CD4-positive, alpha-beta T cell treated with Interferon alpha-2 for 1 hour (primary cell): ENCODE measurements at places on chromosomes 5 and 9.

DNA sequence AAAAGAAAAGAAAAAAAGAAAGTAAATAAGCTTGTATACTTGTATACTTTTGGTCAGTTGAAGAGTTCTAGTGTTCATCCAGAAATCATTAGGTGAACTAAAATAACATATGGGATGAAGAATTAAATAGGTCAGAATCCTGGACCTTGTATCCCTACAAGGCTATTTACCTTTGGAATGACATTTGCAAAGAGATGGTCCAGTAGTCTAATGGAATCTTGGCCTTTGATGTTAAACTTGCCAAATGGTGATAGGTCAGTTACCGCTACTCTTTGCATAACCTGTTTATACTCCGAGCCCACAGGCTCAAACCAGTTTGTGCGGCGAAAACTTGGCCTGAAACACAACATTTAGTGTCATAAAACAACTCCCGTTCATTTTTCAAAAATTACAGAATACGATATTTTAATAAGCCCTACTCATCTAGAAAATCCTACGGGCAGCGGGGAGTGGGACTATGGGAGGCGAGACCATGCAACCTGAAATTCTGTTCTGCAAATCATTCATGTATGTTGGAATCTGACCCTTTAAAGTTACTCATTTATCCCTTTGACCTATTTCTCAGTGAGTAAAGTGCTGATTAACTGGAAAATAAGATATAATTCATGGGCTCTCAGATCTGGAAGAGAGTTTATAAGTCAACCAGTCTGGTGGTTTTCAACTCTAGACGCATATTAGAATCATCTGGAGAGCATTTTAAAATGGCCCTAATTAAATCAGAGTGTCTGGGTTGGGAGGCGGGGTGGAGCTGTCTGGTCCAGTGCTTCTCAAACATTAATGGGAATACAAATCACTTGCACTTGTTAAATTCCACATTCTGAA, 38.6 kb downstream of the DMGDH start:
- DNase-seq = no peak

- DNase-seq = no peak
Measured at GRCh38 chr9:106683454-106683853, 179.5 kb upstream of the ZNF462 start.

GRCh38 chr9:39587844-39588499, 232.5 kb downstream of the SPATA31A1 start:
- no peak for DNase-seq

- no peak for DNase-seq
Measured at GRCh38 chr5:88813244-88813643, 69.7 kb downstream of the MEF2C start.

- no peak for DNase-seq
Measured at GRCh38 chr9:35842795-35843194, 13.8 kb downstream of the TMEM8B start.

DNA sequence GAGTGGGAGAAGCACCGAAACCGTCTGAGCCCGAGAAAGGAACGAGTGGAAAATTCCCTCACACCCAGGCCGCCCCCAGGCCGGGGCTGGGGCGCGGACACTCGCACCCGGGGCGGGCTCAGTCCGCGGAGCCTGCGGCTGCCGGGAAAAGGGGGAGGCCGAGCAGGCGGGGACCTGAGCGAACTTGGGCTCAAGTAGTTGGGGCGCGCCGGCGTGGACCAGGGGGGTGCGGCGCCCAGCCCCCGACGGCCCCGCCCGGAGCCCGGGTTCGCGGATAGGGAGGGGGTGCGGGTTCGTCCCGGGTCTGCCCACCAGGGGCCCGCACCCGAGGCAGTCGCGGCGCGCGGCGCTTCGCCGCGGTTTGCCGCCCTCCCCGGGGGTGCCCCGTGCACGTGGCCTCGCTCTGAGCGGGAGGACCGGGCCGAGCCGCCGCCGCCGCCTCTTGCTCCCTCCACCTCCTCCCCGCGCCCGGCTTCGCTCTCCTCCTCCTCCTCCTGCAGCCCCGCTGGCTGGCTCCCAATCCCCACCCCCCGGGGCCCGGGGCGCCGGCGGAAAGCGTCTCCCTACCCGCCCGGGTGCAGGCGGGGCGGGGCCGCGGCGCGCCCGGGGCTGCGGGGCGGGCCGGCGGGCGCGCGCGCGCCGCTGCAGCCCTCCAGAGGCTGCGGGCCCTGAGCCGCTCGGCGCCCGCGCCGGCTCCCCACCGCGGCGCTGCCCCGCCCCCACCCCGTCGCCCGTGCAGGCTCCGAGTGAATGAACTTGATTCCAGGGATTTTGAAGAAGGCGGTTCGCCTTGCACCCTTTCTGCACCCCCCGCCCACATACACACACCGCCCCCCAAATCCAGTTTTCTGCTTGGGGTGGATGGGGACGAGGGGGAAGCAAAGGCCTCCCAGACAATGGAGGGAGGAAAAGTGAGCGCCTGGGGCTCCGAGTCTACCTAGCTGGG, 1.3 kb upstream of the NFIB start:
- DNase-seq = no peak

DNA sequence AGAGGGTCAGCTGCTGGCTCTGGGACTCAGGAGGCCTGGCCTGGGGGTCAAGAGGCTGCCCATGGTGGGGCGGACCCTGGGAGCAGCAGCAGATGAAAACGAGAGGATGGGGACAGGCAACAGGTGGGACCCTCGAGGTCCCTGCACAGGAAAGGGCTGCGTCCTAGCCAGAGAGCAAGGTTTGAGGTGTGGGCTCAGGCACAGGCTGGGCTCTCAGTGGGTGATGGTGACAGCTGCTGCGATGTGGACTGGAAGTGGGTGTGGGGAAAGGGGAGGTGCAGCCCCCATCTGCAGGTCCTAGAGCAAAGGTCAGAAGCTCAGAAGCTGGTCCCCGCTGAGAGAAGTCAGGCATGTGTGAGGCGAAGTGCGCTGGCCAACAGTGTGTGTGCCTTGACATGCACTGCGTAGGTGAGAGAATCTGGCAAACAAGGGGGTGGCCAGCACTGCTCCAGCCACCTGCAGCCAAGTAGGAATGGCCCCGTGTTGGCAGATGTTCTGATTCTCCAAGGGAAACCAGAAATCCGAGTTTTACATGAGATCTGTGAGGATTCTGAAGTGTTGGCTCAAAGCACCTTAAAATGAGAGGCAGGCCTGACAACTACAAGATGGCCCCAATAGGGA, 85.7 kb downstream of the COL23A1 start:
- no peak for DNase-seq

- peak; percentile 14 for DNase-seq
Measured at GRCh38 chr9:124286292-124286931, 28.7 kb downstream of the NEK6 start.

- DNase-seq = no peak
Measured at GRCh38 chr5:102582696-102583095, 83.9 kb upstream of the SLCO6A1 start.

GRCh38 chr5:2335733-2336515, 415.6 kb downstream of the IRX2 start:
- no peak for DNase-seq
